ENCODE measurements at places on chromosomes 2 and 18. TPM values are rescaled to one million over a fixed set of nuclear protein-coding genes. Genes with fewer than 3 reads are reported as not detected.

DNA sequence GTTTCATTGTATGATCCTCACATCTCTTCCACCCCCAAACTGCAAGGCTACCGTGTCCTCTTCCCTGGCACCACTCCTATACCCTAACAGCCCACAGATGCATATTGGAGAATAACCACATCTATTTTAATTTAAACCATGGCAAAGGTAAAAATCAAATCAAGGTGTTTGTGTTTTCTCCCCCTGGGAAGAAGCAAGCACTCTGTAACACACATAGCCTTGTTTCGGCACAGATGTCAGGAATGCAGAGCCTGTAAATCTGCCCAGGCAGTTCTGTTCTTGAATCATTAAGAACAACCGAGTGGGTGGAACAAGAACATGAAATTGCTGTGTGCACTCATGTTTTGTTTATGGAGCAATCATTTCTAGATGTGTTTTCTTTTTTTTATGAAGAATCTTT lies 6.8 kb upstream of the COX7A2L start:
- ATAC-seq, result no peak

The SLC4A3 gene
- not detected for total RNA-seq

The TEX44 gene
- not detected for total RNA-seq

- ATAC-seq, result peak; percentile 6
These were observed 130.3 kb upstream of the FAM98A start for GRCh38 chr2:33729353-33729752.

GRCh38 chr2:200761266-200761665 lies 50.4 kb upstream of the BZW1 start:
- ATAC-seq, result no peak

DNA sequence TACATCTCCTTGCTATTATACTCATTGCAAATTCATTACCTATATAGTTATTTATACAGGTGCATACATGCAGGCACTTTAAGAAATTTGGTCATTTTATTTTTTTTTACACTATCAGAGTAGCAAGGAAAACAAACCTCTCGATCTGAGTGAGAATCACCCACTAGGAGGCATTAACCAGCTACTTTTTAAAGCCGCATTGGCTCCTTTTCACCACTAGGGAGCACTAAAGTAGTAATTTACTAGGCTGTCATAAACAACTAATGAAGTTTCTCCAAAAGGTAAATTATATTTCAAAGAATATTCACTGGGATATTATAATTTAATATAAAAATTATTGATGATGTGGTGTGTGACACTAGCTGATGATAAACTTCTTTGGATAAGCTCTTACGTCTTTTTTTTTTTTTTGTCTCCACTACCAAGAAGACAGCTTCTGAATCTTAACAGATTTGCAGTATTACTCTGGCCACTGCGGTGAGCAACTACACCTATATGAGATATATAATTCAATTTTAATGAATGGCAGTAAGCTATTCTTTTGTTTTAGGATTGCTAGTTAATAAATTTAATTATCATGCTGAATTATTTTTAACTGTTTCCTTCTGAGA lies 101.9 kb downstream of the NOL4 start:
- ATAC-seq, result no peak

Data from activated T-helper 17 cell treated with anti-CD3 and anti-CD28 coated beads, Interleukin-2, amount 50 U/mL, for 72 hours (primary cell).